CD8-positive, alpha-beta memory T cell (primary cell): ENCODE measurements at places on chromosomes 5 and 9. TPM values are rescaled to one million over a fixed set of nuclear protein-coding genes. Genes with fewer than 3 reads are reported as not detected.

DNA sequence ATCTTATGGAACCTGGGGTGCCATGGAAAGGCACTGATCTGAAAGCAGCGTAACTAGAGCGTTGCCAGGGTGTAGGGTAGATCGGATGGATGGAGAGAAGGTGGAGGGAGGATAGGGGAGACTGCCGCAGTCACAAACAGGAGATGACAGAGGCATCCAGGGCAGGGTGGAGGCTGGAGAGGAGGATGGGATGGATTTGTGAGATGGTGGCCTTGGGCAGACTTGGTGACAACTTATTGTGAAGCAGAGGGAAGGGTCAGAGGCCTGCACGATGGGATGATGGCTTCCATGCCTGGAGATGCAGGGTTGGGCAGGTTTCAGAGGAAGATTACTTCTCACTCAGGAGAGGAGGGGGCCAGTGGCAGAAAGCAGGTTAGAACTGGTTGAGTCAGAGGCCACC lies 2.4 kb downstream of the GLIPR2 start:
- H3K36me3 ChIP-seq, result no peaks in the 10 kb centered on the region
- no peaks in the 10 kb centered on the region for H3K27me3 ChIP-seq
- no peak for DNase-seq
- H3K27ac ChIP-seq, result no peak overlapping the region
- H3K4me3 ChIP-seq, result no peak overlapping the region
- H3K4me1 ChIP-seq, result peaks cover 77% of the 10 kb centered on the region

DNA sequence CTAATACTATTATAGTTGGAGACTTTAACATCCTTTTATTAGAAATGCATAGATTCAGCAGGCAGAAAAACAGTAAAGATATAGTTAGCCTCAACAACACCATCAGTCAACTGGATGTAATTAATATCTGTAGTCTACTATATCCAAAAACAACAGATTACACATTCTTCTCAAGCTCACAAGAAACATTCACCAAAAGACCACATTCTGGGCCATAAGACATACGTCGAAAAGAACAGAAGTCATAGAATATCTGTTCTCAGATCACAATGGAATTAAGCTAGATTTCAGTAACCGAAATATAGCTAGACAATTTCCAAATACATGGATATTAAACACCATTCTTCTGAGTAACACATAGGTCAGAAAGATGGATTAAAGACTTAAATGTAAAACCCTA lies 336.6 kb upstream of the RPS23 start:
- no peak for DNase-seq
- no peak overlapping the region for H3K4me3 ChIP-seq
- H3K27ac ChIP-seq, result no peak overlapping the region
- no peaks in the 10 kb centered on the region for H3K36me3 ChIP-seq
- no peaks in the 10 kb centered on the region for H3K4me1 ChIP-seq
- H3K27me3 ChIP-seq, result no peaks in the 10 kb centered on the region

GRCh38 chr9:107270580-107270979 lies 12.5 kb upstream of the RAD23B start:
- H3K27ac ChIP-seq, result no peak overlapping the region
- DNase-seq, result no peak
- no peak overlapping the region for H3K4me3 ChIP-seq

DNA sequence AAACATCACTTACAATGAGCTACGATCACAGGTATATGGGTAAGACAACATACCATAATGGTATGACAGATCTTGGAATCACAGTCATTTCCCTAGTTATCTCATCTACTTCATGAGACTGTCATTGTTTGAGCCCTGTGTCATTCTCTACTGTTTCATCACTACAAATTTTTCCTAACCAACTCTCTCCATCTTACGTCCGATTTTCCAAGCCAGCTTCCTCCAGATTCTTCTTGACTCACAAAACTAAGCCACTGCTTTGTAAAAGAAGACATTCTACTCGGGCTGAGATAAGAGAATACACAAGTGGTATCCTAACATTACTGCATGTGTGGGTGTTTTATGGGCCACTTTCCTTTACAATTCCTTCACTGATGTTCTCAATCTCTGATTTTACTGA lies 49.6 kb downstream of the SERINC5 start:
- peaks cover 13% of the 10 kb centered on the region for H3K36me3 ChIP-seq
- no peaks in the 10 kb centered on the region for H3K27me3 ChIP-seq
- no peak overlapping the region for H3K27ac ChIP-seq
- H3K4me3 ChIP-seq, result no peak overlapping the region
- H3K4me1 ChIP-seq, result peaks cover 82% of the 10 kb centered on the region

- no peak overlapping the region for H3K4me3 ChIP-seq
- H3K27ac ChIP-seq, result no peak overlapping the region
- H3K27me3 ChIP-seq, result no peaks in the 10 kb centered on the region
- H3K4me1 ChIP-seq, result no peaks in the 10 kb centered on the region
These were observed 68.4 kb upstream of the NR3C1 start for GRCh38 chr5:143471666-143472464.

DNA sequence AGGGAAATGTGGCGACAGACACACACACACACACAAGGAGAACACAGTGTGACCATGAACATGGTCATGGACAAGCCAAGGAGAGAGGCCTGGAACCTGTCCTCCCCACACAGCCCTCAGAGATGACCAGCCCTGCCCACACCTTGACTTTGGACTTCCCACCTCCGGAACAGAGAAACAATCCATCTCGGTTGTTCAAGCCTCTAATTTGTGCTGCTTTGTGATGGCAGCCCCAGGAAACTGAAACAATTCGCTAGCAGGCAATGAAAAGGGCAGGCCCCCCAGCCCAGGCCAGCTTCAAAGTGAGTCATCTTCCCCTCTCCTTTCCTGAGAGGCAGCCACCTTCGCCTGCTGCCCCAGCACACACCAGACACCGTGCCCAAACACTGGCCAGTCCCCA lies 47.7 kb downstream of the NSUN2 start:
- no peak overlapping the region for H3K4me3 ChIP-seq
- H3K36me3 ChIP-seq, result no peaks in the 10 kb centered on the region
- peaks cover 12% of the 10 kb centered on the region for H3K27me3 ChIP-seq
- H3K4me1 ChIP-seq, result no peaks in the 10 kb centered on the region
- H3K27ac ChIP-seq, result no peak overlapping the region

GRCh38 chr5:126377424-126377823 lies 45.8 kb upstream of the GRAMD2B start:
- H3K4me1 ChIP-seq, result peaks cover 15% of the 10 kb centered on the region
- no peak for DNase-seq
- H3K27ac ChIP-seq, result no peak overlapping the region
- H3K27me3 ChIP-seq, result no peaks in the 10 kb centered on the region
- H3K36me3 ChIP-seq, result no peaks in the 10 kb centered on the region
- H3K4me3 ChIP-seq, result no peak overlapping the region

DNA sequence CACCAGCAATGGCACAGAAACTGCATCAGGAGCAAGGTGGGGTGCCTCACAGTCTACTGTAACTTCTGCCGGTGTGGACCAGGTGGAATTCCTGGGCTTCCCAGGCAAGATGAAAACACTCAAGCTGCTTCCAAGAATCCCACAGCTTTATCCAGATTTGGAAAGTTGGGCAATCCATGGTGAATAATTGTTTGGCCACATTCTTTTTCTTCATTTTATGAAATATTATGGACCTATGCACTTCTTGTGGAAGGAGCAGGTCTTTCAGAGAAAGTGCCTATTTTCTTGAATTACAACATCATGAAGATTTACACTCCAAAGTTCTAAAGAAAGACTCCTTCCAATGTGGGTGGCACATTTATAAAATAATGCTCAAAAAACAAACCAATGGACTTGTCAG lies 503.6 kb downstream of the SEMA5A start:
- no peak overlapping the region for H3K4me3 ChIP-seq
- no peak for DNase-seq
- no peaks in the 10 kb centered on the region for H3K4me1 ChIP-seq
- H3K36me3 ChIP-seq, result no peaks in the 10 kb centered on the region
- H3K27me3 ChIP-seq, result no peaks in the 10 kb centered on the region

GRCh38 chr5:134920848-134921575 lies 16.1 kb downstream of the PCBD2 start:
- H3K4me3 ChIP-seq, result no peak overlapping the region
- no peaks in the 10 kb centered on the region for H3K27me3 ChIP-seq
- peaks cover 18% of the 10 kb centered on the region for H3K36me3 ChIP-seq

GRCh38 chr9:99034149-99034548 lies 70.8 kb upstream of the TGFBR1 start:
- no peak overlapping the region for H3K27ac ChIP-seq
- DNase-seq, result no peak
- H3K27me3 ChIP-seq, result no peaks in the 10 kb centered on the region

DNA sequence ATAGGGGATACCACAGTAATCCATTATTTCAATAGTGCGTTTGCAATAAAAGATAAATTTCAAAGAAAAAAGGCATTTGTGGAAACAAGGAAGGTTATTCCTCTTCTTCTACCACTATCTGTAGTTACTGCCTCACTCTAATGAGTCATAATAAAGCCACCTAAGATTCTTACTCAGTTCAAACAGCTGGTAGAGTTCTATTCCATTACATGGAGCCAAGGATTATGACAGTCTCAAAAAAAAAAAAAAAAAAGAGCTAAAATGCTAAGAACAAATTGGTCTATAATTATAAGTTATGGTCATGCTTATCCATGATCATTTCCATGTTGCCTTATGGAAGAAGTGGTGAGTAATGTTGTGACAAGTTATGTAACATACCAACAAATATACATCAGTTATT lies 46.3 kb downstream of the DENND1A start:
- H3K27me3 ChIP-seq, result no peaks in the 10 kb centered on the region
- no peaks in the 10 kb centered on the region for H3K4me1 ChIP-seq
- no peak overlapping the region for H3K27ac ChIP-seq
- H3K4me3 ChIP-seq, result no peak overlapping the region
- H3K36me3 ChIP-seq, result no peaks in the 10 kb centered on the region

DNA sequence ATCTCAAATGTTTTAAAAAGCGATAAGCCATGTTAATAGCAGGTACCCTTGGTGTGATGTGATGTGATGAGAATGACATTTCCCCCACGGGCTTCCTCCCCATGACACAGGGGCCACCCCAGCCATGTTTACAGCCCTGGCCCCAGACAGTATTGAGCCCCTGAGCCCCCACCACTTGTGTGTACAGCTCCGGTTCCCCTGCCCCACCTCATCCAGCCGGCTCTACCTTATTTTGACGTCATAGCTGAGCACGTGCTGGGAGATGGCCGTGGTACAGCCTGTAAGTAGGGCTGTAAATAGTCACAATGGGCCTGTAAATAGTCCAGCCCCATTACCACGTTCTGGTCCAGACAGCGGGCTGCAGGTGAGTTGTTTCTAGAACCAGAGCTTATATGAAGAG lies 24.9 kb upstream of the HNRNPH1 start:
- H3K27me3 ChIP-seq, result no peaks in the 10 kb centered on the region
- H3K36me3 ChIP-seq, result no peaks in the 10 kb centered on the region
- no peak overlapping the region for H3K4me3 ChIP-seq

- no peak overlapping the region for H3K27ac ChIP-seq
- peaks cover 8% of the 10 kb centered on the region for H3K36me3 ChIP-seq
- no peak for DNase-seq
- H3K27me3 ChIP-seq, result no peaks in the 10 kb centered on the region
- no peak overlapping the region for H3K4me3 ChIP-seq
- no peaks in the 10 kb centered on the region for H3K4me1 ChIP-seq
These were observed 23.9 kb downstream of the SLC36A1 start for GRCh38 chr5:151471276-151471675.

DNA sequence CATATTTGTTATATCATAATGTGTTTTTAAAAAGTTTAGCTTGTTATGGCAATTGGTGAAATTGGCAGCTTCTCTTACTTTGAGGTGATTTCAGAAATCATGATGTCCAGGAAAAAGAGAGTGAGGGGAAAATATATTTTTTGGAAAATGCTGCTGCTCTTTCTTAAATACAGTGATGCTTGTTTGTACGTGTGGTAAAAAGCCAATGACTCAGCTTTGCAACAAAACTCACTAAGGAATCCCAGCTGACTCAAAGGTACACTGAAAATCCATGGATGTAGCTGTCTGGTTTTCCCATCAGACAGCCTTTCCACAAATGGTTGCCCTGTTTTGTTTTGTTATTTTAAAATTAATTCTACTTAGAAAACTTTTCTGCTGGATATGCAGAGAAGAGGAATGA lies 306.4 kb upstream of the PAPPA start:
- H3K27ac ChIP-seq, result no peak overlapping the region
- H3K36me3 ChIP-seq, result no peaks in the 10 kb centered on the region
- H3K4me3 ChIP-seq, result no peak overlapping the region
- no peak for DNase-seq
- H3K27me3 ChIP-seq, result no peaks in the 10 kb centered on the region
- no peaks in the 10 kb centered on the region for H3K4me1 ChIP-seq

DNA sequence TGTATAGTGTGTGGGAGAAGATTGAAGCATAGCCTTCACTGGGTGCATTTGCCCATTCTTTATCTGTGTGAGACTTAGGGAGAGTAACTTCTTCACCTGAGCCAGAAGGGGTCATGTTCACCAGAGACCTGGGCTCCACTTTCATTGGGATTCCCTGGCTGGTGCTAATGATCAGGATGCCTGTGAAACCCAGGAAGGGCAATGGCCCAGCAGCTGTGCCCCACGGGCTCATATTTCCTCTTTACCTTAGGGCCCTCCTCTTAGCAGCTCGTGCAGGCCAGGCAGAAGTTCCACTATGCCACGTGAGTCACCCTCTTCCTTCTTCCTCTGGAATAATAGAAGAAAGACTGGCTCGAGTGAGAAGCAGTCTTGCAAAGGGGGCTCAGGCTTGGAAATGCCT lies 5.0 kb downstream of the PPARGC1B start:
- H3K27ac ChIP-seq, result no peak overlapping the region
- H3K4me3 ChIP-seq, result no peak overlapping the region
- no peaks in the 10 kb centered on the region for H3K36me3 ChIP-seq

- no peak overlapping the region for H3K4me3 ChIP-seq
- no peaks in the 10 kb centered on the region for H3K36me3 ChIP-seq
- peaks cover 76% of the 10 kb centered on the region for H3K4me1 ChIP-seq
- no peaks in the 10 kb centered on the region for H3K27me3 ChIP-seq
- H3K27ac ChIP-seq, result no peak overlapping the region
- DNase-seq, result no peak
These were observed 34.8 kb downstream of the TNFSF8 start for GRCh38 chr9:114895521-114895991.

DNA sequence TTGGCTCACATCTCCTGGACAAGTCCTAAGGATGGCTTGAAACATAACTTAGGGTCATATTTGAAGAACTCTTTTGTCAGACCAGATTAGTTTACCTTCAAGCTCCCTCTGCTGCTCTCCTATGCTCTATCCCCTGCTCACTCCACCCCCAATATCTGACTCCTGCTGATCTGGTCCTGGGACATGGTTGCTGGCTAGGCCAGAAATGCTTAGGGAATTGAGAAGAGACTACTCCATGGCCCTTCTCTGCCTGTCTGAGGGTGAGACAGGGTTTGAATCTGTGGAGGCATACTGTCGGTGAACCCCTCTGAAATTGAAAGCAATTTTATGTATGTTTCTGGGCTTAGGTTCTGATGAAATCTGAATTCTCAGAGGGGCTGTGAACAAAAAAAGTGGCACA lies 3.3 kb downstream of the OTULIN start:
- no peaks in the 10 kb centered on the region for H3K36me3 ChIP-seq
- peak overlapping the region; percentile 47 for H3K27ac ChIP-seq
- no peaks in the 10 kb centered on the region for H3K27me3 ChIP-seq
- H3K4me3 ChIP-seq, result peak overlapping the region; percentile 11
- peaks cover 80% of the 10 kb centered on the region for H3K4me1 ChIP-seq

- no peaks in the 10 kb centered on the region for H3K4me1 ChIP-seq
- H3K36me3 ChIP-seq, result no peaks in the 10 kb centered on the region
- no peak overlapping the region for H3K27ac ChIP-seq
- DNase-seq, result no peak
These were observed 250.1 kb upstream of the KLF4 start for GRCh38 chr9:107739601-107740082.

The SPATA31E1 gene
- total RNA-seq, result not detected

The IDNK gene
- total RNA-seq, result 6.3 TPM

The DUSP1 gene
- total RNA-seq, result 9.4 TPM

The LCP2 gene
- 219 TPM for total RNA-seq

The PCDHGA8 gene
- 0.04 TPM for total RNA-seq

The MZB1 gene
- total RNA-seq, result 6.4 TPM

The SPINK7 gene
- total RNA-seq, result not detected

The PDCD1LG2 gene
- 0.33 TPM for total RNA-seq
